ENCODE measurements at places on chromosomes 4 and X.

DNA sequence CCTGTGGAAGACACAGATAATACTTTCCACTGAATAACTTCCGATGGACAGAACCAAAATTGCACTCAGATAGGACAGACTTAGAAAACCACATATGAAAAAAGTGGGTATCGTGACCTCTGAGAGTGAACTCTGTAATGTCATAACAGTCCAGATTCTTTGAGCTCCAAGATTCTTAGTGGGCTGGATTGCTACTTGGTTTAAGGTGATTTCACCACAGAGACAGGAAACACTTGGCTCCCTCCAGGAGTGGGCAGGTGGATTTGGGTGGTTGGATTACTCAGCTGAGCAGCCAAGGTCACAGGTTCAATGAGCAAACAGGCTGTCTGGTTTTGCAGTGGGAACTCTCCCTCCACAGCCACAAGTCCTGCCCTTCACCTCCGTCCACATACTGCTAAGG, 126.0 kb downstream of the AFAP1 start:
- DNase-seq = no peak

- no peak for DNase-seq
These were observed 58.9 kb upstream of the RAI2 start for GRCh38 chrX:17919896-17920446.

- DNase-seq = no peak
These were observed 114.9 kb downstream of the EFHC2 start for GRCh38 chrX:44228621-44229020.

DNA sequence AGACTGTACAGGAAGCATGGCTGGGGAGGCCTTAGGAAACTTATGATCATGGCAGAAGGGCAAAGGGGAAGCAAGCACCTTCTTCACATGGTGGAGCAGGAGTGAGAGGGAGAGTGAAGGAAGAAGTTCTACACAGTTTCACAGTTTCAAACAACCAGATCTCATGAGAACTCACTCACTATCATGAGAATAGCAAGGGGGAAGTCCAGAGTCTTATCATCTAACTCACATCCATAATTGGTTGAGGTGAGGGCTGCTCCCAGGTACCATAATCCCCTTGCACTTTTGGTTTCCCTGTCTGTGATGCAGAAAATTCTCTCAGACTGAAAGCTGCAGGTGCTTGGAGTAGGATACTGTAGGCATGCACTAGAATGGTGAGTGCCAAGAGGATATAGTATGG, 233.8 kb upstream of the CPEB2 start:
- DNase-seq = no peak

- no peak for DNase-seq
These were observed 16.3 kb upstream of the PLCXD1 start for GRCh38 chrX:264634-265455.

DNA sequence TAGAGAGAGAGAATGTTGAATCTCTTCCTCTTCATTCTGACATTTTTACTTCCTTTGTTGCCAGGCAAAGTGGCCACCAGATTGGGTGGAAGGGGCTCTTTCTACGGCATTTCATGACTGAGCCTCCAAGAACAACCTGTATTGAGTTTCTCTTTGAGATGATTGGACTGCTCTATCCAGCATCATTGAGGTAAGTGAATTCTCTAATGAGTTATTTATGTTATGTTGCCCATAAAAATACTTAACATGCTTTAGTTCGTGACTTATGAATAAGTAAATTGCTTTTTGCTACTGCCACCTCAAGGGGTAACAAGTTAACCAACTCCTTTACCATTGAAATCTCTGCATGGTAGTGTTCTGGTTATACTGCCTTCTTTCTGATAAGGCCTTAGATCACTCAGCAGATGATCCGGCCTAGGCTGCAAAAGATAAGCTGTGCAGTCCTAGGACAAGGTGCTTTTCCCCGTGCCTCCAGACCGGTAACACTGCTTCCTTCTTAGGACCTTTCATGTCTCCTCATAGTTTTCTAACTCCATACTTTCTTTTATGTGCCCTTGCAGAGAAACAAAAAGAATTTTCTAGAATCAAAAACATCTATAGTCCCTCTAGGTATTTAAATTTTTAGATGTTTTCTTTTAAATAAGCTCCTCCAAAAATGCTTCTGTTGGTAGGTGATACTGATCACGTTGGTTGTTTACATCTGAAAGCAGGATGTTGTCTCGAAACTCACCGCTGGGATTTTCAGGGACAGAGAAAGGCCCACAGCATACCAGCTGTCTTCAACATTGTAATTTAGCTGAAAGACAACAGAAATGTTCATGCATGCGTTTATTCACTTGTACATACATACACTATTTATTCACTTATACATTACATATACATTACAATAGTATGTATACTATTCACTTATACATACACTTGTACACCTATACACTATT, 157.1 kb upstream of the RBPJ start:
- DNase-seq = no peak

Measured in effector CD4-positive, alpha-beta T cell (primary cell).